ENCODE measurements at places on chromosomes 6 and 20. TPM values are rescaled to one million over a fixed set of nuclear protein-coding genes. Genes with fewer than 3 reads are reported as not detected.

Gene KLHDC3
- 68.7 TPM for total RNA-seq

Gene KIAA1755
- not detected for total RNA-seq

GRCh38 chr6:170268216-170269129 is 22.4 kb downstream of the DLL1 start:
- no peak for DNase-seq

DNA sequence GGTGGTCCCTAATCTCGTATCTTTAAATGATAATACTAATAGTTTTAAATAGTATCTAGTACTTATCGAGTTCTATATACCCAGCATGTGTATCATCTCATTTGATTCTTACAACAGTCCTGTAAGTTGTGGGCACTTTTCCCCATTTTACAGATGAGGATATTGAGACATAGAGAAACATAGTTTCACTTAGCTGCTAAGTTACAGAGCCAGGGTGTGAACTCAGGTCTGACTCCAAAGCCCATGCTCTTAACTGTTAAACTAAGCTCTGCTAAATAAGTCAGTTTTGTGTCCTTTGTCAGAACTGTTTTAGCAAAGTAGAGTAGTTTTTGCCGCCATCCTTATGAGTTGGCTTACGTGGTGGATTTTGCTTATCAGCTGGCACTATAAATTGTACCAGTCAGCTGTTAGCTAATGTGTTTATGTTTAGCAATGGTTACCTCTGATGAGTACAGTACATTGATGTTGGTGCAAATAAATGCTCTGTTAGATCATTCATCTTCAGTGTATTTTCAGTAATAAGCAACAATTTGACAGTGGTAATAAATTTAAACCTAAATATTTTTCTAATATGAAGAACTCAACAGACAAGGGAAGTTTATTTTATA is 12.1 kb downstream of the OGFRL1 start:
- no peak for DNase-seq

DNA sequence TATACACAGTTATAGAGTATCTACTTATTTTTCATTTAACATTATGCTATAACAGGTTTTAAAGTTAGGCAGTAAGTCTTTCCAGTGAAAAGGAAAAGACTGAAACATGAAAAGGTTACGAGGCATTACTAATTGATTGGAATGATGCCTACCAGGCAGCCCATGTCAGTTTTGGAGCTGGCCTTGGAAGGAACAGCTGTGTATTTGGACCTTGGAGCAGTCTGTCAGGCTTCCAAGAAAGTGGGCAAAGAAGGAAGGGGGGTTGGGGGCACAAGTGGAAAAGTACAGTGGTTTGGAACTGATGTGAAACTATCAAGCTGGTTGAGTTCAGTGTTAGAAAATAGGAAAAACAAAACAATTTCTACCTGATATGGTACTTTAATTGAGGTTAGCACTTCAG is 41.7 kb downstream of the SLC16A10 start:
- DNase-seq: no peak

DNA sequence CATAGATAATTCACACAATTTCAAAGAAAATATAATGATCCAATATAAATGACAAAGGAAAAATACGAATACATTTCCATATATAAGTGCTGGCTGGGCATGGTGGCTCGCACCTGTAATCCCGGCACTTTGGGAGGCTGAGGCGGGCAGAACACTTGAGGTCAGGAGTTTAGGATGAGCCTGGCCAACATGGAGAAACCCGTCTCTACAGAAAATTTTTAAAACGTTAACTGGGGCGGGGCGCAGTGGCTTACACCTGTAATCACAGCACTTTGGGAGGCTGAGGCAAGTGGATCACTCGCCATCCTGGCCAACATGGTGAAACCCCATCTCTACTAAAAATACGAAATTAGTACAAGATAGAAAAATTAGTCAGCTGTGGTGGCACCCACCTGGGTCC is 14.9 kb upstream of the MAPK13 start:
- no peak for DNase-seq

DNA sequence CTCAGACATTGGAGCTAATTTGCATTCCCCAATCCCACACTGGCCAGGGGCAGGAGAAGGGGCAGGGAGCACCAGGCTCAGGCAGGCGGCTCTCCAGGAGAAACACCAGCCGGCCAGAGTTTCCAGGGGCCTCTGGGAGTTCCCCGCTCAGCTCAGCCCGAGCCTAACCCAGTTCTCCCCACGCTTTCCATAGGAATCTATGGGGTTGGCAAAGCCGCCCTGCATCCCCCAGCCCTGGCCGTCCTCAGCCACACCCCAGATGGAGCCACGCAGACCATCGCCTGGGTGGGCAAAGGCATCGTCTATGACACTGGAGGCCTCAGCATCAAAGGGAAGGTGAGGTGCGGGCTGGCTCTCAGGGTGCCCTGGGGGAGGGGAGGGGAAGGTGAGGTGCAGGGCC is 8.2 kb downstream of the NPEPL1 start:
- DNase-seq: no peak

Gene CFAP206
- total RNA-seq: not detected

- DNase-seq: no peak
Measured at GRCh38 chr20:25275813-25276532, 28.1 kb downstream of the PYGB start.

- no peak for DNase-seq
Measured at GRCh38 chr6:17392978-17393891, at the start of gene CAP2. CAP2 (plus strand) TSS chr6:17393595; CDS start chr6:17421556, 27,961 bp downstream.

DNA sequence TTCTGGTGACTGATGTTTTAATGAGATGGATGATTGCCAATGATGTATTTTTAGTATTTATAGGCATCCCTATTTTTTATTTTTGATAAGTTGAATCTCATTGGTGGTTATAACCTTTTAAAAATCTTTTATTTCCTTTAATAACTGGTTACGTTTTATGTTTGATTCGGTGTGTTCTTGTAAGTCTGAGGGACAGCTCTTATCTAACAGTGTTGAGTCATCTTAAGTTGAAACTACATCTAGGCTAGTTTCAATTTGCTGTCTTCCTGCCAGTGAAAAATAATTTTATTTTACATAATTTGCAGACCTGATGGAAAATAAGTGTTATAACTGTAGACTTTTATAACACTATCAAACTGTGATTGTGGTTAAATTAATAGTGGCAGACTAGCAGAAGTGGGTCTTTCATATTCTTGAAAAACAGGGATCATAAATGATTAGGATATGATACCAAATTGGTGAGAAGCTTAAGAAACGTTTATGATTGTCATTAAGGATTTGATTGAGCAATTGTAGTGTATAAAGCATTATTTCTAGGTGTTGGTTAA is 4.6 kb downstream of the AFDN start:
- no peak for DNase-seq

Gene TRAPPC3L
- total RNA-seq: not detected

GRCh38 chr20:16261733-16262273 is 311.4 kb downstream of the KIF16B start:
- DNase-seq: no peak

DNA sequence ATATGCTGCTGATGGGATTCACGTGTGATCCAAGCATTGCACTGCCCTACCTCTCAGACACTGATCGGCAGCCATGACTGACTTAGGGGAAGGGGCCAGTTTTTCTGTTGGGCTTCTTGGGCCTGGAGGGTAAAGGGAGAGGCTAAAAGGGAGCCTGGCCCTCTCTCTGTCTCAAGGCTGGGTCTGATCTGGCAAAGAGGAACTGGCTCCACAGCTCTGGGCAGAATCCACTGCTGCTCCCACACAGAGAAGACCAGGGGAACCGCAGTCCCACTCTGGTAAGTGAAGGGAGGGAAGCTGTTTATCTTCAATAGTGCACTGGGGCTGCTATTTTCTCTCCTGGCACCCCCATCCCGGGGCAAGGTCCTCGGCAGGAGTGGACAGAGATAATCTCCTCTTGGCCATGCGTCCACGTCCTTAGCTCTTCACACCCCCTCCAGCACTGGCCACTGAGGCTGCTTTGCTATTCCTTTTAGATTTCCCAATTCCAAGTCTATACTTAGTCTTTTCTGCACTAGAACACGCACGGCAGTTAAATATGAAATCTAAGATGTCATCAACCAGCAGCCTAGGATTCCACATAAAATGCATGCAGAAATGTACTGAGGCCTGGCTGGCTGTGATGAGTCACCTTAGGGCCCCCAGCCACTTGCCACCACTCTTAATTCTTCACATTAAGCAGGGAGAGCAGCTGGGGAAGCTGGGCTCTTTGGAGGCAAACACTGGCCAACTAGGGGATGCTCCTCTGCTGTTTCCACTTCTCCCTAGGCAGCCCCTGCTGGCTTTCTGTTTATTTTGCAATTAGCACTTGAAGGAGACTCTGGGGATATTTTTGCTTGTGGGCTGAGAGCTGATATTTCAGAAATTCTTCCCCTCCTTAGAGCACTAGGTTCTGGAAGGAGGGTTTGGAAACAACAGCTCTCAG is 87.8 kb upstream of the ARMC2 start:
- no peak for DNase-seq

Gene UBE2V1
- total RNA-seq: 154 TPM

GRCh38 chr6:160129881-160130615 is 8.4 kb downstream of the SLC22A1 start:
- no peak for DNase-seq

- DNase-seq: no peak
Measured at GRCh38 chr20:45176526-45177267, 2.0 kb downstream of the PI3 start.

Gene ESR1
- total RNA-seq: 1.2 TPM

Gene LAMA5
- total RNA-seq: 0.33 TPM

DNA sequence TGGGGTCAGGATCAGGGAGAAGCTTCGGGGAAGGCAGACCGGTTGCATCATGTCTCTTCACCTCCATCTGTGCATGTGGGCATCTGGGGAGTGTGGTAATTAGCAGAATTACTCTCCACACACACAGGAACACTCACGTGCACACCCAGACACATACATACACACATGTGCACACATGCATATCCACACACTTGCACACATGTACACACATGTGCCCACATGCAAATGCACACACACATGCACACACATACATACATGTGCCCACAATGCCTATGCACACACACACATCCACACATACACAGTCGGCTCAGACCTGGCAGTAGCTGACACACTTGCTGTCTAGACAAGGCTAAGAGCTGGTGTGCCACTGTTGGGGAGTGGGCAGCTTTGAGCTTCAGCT is 212.3 kb upstream of the PMEPA1 start:
- no peak for DNase-seq

Gene DEFB132
- total RNA-seq: not detected

Gene SIRPB2
- total RNA-seq: not detected

GRCh38 chr20:17966432-17967310 is 1.9 kb downstream of the SNX5 start:
- DNase-seq: no peak

Gene RIOK1
- total RNA-seq: 23.4 TPM

Gene HMGCLL1
- not detected for total RNA-seq

Gene EEF1A2
- 2.6 TPM for total RNA-seq

Gene DACT2
- total RNA-seq: 0.15 TPM

DNA sequence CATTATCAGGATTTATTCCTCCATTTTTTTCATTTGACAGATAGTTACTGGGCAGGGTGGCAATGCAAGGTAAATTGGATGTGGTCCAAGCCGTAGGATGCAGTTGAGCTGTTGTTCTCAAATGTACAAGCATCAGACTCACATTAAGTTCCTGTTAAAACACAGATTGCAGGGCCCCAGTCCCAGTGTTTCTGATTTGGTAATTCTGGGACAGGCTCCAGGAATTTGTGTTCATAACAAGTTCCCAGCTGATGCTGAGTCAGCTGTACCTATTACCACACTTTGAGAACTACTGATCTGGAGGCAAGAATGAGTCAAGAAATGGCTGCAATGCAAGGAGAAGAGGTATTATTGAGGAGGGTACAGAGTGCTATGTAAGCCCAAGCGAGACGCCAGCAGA is 11.7 kb downstream of the TMEM244 start:
- DNase-seq: no peak

- no peak for DNase-seq
Measured at GRCh38 chr6:36290668-36291620, 21.1 kb downstream of the PNPLA1 start.

DNA sequence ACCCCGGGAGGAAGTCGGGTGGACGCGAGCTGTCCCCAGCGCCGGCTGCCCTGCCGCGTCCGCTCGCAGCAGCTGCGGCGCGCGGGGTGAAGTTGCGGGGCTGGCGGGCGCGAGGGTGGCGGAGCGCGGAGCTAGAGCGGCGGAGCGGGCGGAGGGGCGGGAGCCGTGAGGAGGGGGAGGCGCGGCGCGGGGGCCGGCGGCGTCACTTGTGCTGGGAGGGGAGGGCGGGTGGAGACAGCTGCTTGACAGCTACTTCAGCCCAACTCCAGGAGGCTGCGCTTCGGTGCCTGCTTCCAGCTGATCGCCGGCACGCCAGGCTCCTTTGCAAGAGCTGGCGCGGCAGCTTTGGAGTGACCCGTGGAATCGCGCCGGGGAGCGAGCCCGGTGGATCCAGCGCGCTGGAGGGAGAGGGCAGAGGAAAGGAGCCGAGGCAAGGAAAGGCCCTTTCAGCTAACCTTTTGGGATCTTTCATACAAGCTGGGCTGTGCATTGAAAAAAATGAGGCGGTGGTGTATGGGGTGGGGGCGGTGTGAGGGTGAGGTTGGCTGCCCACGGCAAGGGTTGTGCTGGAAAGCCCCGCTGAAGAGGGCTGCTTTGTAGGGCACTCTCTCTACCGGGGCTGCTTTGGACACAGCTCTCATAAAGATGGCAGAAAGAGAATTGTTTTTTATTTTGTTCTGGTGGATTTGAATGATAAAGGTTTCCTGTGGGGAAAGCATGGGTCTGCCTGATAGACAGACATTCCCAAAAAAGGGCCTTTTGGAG is 24.6 kb downstream of the RIPOR2 start:
- DNase-seq: peak; percentile 46

Data from activated CD4-positive, alpha-beta memory T cell treated with anti-CD3 and anti-CD28 coated beads, Interleukin-2, amount 10 ng/mL, durations not matched to agents 7 days and 5 days (primary cell).